ENCODE measurements at places on chromosomes 1 and 21.

DNA sequence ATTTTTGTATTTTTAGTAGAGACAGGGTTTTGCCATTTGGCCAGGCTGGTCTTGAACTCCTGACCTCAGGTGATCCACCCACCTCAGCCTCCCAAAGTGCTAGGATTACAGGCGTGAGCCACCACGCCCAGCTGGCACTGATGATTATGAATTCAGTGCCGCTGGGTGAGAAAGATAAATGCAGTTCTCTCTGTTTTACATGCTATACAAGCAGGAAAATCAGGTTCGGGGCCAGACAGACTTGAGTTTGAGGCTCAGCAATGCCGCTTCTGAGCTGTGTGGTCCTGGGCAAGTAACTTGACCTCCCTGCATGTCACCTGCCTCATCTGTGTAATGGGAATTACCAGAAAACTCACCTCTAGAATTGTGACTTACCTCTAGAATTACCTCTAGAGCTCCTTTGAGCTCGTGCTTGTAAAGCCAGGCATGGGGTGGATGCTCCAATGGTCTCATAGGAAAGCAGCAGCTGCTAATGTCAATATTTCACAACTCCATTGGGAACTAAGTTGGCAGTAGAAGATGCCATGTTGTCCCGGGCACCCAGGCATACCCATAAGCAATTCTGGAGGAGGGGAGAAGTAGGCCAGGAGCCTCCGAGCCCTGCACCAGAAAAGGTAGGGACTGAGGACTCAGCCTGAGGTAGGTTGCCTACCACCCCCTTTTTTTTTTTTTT lies 119.8 kb upstream of the SLC25A33 start:
- peak; percentile 27 for DNase-seq

DNA sequence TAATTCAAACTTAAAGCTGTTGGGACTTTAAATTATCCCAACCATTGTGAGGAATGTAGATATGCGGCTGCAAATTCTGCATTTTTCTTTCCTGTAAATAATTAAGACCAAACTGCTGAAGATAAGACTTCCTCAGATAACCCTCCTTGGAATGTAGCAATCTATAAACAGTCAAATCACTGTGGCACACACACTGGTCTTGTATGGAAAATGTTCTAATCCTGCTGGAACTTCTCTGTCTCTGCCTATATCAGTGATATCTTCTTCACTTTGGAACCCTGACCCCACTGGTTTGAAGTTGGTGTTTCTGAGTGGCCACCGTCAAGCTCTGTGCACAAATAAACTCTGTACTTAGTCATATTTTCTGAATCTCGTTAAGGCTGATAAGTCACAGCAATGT lies 32.9 kb downstream of the HSF2BP start:
- DNase-seq = no peak

GRCh38 chr1:145886390-145886789 lies 724 bp upstream of the ANKRD35 start:
- peak; percentile 34 for DNase-seq

- DNase-seq = no peak
Observed at GRCh38 chr1:5485436-5485835, 506.8 kb downstream of the NPHP4 start.

DNA sequence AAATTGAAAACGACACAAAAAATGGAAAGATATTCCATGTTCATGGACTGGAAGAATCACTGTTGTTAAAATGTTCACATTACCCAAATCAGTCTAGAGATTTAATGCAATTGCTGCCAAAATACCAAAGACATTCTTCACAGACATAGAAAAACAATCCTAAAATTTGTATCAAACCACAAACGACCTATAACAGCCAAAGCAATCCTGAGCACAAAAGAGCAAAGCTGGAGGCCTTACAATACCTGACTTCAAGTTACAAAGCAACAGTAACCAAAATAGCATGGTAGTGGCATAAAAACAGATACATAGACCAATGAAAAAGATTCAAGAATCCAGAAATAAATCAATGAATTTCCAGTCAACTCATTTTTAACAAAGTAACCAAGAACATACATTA lies 1077.3 kb downstream of the KCNT2 start:
- no peak for DNase-seq

DNA sequence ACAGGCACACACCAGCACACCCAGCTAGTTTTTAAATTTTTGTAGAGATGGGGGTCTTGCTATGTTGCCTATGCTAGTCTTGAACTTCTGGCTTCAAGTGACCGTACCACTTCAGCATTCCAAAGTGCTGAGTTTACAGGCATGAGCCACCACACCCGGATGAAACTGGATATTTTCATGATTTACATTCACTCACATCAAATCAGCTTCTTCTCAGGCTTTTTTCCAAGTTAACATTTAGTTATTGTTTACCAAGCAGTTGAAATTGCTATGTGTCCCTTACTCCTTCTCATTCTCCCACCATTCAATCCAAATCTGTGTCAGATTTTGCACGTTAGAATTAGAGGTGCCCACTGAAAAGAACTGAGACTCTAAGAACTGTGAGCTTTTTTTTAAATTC lies 18.4 kb downstream of the RIT1 start:
- no peak for DNase-seq

DNA sequence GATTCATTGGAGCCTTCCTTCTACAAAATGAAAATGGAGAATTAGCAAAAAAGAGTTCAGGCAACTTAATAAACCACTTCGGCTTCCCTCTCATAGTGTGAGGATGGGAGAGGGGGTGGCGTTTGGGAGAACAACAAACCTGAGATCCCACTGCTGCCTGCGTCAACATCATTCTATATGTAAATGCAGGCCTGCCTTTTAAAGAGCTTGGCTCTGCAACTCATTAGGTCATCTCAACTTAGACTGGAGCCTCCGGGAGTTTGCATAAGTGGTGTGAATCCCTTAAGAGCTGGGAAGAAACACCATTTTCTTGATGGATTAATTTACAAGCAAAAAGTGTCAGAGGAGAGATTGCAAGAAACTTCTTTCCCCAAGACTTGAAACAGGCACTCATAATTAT lies 127.6 kb upstream of the DAB1 start:
- DNase-seq = no peak

DNA sequence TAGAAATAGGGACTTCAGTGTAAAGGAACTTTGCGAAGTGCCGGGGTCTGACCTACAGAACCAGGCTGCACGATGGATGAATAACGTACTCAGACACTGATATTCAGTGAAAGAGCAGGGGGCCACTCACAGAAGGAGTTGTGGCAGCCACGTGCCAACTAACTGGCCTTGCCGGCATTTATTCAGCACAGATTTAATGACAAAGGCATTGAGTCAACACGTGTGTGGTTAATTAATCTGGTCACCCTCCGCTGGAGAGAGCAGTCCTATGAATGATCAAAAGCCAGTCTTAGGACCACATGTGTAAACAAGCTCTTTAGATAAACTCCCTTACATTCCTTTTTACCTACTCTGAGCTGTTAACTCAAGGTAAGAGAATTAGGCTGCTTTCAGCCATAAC lies 6.2 kb upstream of the B3GALT2 start:
- DNase-seq = no peak

- DNase-seq = no peak
Observed at GRCh38 chr21:22892740-22893139, 1894.5 kb downstream of the NCAM2 start.

DNA sequence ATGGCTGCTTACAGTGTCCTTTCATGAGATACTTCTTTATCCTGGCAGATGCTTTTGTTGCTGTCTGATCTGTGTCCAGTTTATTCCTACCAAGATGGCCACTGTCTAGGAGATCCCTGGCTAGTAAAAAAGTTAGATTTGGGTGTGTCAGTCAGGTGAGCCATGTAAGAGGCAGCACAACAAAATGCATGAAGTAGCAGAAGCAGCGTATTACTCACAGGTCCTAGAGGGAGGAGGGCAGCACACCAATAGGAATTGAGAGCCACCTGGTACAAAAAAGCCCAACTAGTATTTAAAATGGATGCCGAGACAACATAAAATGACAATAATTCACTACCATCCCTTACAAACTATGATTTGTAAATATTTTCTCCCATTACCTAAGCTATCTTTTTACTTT lies 22.8 kb upstream of the ZNF697 start:
- DNase-seq = no peak

DNA sequence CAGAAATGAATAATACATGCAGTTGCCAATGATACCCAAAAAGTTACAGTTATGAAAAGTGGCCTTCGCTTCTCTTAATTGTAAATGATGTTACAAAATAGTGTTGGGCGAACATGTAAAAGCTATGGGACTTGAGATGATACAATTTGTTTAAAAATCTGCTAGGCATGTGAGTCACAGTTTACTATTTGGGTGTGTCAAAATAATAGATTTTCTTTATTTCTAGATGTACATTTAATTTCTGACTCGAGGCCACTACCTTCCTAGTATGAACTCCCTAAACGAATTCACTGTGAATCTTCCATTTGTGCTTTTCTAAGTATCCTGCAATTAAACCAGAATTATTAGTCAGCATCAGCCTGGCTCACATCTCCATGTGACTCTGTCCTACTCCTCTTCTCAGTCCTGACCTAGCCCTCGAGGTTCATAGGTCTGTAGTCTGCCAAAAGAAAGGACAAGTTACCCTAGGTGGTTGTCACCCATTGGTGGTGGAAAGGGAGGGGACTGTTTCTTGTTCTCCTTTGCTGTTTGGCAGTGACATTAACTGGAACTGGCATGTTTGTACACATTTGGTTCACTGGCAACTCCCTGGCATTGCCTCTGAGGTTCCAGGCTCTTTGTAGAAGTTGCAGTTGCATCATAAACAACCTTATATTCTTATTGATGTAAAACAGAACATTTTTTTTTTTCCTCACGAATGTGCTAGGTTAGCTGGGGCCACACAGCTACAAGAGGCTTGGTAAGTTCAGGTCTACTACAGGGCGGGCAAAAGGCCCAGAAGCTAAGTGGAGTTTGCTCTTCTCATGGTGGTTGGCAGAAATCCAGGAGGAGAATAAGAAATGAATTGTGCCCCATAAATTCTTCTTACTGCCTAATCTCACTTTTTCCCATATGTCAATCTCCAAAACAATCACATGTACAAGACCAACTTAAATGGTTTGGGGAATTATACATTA lies 746.5 kb upstream of the ADAMTS5 start:
- peak; percentile 14 for DNase-seq

GRCh38 chr1:165253818-165254254 lies 102.7 kb downstream of the LMX1A start:
- no peak for DNase-seq

GRCh38 chr21:32914424-32915039 lies 111.2 kb upstream of the OLIG2 start:
- DNase-seq = peak; percentile 36

- DNase-seq = peak; percentile 6
Observed at GRCh38 chr21:20996421-20997310, 1.5 kb upstream of the NCAM2 start.

GRCh38 chr1:56491441-56491840 lies 87.9 kb downstream of the PLPP3 start:
- DNase-seq = no peak

GRCh38 chr1:180258290-180258689 lies 28.2 kb downstream of the LHX4 start:
- no peak for DNase-seq

GRCh38 chr1:98368995-98369394 lies 292.5 kb upstream of the SNX7 start:
- no peak for DNase-seq

DNA sequence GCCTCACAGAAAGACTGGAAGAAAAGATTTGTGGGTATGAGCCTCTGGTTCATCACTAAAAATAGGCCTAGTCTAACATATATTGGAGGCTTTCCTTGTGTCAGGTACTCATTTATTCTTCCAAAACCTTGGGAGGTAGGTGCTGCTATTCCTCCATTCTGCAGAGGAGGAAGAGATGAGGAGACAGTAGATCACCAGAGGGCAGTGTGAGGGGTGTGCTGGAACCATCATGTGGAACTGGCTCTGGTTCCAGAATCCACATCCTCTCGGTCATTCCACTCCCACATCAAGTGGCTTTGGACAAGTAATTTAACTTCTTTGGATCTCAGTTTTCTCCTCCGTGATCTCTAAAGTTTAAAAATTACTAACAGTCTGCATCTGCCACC lies 7.4 kb upstream of the INKA2 start:
- DNase-seq = no peak

DNA sequence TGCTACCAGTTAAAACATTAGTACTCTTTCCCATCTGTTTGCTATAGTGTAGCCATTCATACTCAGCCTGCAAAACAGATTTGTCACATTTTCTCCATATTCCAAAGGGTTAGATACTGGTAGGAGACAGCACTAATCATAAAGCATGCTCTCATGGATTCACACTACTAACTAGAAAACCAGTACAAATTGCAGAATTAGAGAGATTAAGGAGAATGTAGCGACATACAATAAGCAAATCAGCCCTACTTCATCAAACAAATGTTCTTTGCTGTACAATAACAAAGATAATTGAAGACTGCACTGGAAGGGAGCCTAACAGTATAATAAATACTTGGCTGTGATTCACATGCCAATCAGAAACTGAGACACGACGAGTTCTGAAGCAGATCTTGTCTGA lies 368.0 kb upstream of the PRMT6 start:
- no peak for DNase-seq

GRCh38 chr1:67862685-67863084 lies 29.4 kb upstream of the GNG12 start:
- no peak for DNase-seq

- no peak for DNase-seq
Observed at GRCh38 chr1:89548122-89548857, 23.7 kb downstream of the LRRC8B start.

- no peak for DNase-seq
Observed at GRCh38 chr1:205144751-205145150, 23.0 kb upstream of the RBBP5 start.

DNA sequence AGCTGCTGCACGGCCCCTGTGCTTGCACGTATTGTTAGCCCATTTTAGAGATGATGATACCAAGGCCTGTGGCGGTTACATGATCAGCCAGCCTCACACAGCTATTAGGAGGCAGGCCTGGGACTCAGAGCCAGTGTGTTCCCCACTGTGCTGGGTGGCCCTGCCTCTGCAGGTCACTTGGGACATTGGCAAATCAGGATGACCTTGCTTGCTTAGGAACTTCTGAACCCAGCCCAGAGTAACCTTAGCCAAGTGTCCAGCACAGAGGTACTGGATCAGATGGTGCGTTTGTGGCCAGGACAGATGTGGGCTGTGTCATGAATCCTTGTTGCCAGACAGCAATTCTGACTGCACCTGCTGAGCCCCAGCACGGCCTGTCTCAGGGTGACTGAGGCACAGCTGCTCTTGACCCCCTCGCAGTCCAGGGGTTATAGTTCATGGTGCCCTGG lies 28.1 kb downstream of the LDLRAP1 start:
- no peak for DNase-seq

- DNase-seq = no peak
Observed at GRCh38 chr1:167430134-167430848, 88.0 kb downstream of the CD247 start.

- peak; percentile 35 for DNase-seq
Observed at GRCh38 chr1:27031235-27032118, 18.8 kb upstream of the TENT5B start.

DNA sequence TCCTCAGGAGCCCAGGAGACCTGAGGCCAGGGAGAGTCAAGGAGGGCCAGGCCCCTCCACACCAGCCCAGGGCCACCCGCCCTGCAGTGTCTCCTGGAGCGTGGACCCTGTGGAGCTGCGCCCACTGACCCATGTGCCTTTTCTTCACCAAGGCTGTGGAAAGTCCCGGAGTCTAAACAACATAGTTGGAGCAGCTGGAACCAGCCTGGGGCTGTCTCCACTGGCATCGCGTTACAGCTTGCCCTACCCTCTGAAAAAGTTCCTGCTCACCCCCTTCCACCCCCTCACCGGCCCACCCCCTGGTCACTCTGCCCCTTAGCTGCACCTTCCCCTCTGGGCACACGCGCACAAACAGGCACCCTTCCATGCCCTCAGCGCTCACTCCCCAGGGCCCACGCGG lies 18.3 kb downstream of the KCNC4 start:
- DNase-seq = no peak
